Hematopoietic multipotent progenitor cell (in vitro differentiated cells): ENCODE measurements at places on chromosomes 7 and 10.
A peak's percentile ranks its signal among the peaks of the same experiment; 100 is the strongest.

DNA sequence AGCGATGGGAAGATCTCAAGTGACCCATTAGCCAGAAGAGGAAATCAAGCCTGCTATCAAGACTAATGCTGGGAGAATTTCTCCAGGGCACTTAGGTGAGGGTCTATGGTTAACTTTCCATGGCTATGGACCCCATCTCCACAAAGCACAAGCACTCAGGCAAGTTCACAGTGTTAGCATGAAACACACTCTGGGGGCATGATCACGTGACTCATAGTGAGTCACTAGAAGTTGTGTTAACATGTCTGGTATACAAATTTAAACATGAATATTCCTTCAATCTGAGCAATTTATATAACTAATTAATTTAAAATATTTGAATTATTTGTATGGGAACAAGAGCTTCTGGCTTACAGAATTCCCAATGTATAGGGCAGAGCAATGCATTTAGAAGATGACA, 131.8 kb downstream of the FAM204A start:
- no peak for DNase-seq

DNA sequence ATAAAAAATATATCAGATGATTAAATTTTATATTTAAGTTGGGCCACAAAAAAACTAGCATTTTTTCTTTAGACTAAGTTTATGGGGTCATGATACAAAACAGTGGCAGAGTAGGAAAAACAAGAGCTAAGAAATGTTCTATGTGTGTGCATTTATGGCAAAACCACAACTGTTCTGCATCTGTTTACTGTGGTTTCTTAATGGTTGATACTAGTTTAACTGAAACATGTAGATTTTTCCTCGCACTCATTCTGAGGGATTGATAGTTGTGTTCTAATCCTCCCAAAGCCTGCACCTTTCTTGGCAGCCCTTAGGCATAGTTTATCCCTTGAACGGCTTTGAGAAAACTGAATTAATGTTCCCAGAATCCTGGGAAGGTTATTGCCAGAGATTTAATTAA, 66.6 kb upstream of the PHYHIPL start:
- DNase-seq: no peak

DNA sequence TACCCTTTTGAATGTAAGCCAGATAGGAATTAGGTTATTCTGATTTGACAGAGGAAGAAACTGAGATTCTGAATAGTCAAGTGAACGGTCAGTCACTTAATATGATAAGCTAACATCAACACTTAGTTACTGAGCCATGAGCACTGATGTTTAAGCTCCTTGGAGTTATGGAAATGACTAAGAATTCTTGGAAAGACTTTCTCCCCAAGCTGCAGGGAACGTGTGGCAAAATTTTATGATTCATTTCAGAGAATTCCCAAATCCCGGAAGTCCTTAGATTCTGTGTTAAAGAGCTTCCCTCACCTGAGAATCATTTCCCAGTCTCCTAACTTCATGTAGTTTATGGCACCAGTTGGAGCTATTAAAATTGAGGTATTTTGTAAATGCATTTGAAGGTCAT, 330.9 kb downstream of the XPNPEP1 start:
- DNase-seq: no peak

DNA sequence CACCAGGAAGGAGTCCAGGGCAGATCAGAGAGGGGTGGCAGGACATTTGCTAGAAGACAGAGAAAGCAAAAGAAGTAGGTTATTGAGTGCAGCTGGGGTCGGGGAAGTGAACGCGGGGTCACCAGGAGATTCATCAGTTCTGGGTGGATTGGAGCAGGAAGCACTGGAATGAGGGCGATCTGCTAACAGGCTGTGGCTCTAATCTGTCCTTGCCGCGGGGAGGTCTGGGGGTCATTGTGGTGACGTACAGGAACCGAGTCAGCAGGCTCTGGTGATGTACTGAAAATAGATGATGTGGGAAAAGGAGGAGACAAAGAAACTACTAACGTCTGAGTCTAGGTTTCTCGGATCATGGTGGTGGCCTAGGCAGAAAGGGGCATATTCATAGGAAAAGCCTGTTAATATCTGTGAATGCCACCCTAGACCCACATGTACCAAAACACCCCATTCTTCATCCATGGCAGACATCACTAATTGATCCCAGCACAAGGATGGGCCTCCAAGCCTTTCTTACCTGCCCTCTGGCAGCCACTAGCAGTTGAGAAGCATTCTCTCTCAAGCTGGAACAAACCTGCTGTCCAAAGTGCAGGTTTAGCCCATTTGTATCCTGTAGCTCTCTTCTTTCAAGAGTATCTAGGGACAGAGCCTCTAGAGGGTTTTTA, 134.5 kb downstream of the C10orf105 start:
- DNase-seq: no peak

DNA sequence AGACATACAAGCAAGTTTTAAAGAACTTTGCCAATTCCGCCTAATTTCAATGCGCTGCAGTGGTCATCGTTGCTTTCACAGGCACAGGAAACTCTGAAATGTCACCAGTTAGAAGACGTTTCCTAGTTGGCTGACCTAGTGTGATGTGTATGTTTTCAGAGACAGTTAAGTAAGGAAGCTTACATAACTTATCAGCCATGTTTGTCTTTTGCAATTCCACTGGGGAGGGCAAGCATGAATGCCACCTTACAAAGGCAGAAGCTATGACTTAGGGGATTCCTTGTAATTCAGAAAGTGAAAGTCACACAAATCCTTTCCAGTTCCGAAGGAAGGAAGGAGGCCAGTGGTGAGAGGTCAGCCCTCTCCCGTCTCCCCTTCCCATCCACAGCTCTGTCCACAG, 15.0 kb upstream of the NPS start:
- DNase-seq: no peak

DNA sequence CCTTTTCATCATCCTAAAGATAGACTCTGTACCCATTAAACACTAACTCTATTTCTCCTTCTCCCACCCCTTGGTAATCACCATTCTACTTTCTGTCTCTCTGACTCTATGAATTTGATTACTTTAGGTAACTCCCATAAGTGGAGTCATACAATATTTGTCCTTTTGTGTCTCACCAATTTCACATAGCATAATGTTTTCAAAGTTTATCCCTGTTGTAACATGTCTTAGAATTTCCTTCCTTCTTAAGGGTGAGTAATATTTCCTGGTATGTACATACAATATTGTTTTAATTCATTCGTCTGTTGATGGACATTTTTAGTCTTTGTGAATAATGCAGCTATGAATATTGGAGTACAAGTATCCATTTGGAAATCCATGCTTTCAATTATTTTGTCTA, 50.9 kb upstream of the CDCA7L start:
- no peak for DNase-seq

DNA sequence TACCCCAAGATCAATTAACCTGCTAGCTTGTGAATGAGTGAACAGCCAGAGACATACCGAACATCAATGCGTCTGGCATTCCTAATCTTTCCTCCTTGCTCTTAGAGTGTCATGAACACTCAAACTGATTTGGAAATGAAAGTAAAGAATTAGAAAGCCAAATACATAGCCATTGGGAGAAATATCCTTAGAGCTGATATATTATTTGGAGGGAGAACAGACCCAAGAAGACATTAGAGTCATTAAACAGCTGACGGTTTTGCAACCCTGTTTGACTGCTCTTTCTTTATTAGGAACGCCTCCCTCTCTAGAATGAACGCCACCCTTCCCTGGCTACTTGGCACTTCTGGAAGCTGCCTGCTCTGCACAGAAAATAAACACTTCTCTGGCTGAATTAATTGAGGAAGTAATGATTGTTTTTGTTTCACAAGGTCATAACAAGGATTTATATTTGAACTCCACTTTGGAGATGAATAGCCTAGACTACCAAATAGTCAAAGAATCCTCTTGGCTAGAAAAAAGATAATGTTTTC, 42.8 kb downstream of the CTTNBP2 start:
- no peak for DNase-seq

DNA sequence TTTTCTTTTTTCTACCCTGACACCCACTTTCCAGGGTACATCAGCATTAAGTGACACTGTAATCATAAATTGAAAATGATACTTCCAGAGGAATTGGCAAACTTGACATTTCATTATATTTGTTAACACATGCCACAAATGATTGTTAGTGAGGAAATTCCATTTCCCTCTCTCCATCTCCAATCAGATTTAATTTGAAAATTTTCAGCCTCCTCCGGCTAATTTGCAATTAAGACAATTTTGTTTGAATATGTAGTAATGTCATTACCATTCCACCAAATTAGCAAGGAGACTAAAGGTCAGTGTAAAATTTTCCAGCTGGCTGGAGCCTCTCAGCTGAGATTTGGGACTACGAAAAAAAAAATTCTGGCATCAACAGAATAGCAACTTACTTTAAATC, 242.7 kb downstream of the FOXP2 start:
- no peak for DNase-seq

DNA sequence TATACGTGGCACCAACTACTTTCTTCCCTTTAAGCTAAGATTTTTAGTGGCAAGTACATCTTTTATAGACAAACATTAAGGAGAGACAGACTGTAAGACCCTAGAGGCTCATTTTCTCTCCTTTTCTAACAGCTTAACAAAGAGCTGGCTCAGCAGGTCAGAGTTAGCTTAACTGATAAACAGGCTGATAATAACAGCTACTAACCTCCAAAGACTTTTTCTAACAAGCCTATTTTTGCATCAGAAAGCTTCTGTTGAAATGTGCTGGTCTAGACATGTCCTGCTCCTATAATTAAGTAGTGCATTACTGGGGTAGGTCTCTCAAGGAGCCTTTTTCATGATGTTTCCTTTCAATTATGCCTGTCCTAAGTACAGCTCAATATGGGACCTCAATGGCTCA, 238.2 kb upstream of the FAM3C start:
- DNase-seq: no peak

DNA sequence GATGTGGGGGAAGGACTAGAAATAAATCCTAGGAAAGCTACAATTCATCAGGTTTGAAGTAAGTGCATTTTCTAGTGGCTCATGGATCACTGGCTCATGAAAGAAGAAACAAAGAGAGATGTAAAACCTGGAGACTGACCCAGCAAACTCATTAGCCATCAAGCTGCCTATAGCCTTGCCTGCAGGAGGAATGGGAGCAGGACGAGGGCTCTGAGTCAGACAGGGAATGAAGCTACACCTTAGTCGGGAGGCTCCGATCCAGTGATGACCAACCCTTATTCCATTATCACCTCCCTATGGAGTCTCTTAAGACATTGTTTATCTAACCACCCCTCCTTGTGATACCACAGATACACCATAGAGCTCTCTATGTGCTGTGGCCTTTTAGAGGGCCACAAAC, 112.5 kb upstream of the WDR11 start:
- DNase-seq: no peak

DNA sequence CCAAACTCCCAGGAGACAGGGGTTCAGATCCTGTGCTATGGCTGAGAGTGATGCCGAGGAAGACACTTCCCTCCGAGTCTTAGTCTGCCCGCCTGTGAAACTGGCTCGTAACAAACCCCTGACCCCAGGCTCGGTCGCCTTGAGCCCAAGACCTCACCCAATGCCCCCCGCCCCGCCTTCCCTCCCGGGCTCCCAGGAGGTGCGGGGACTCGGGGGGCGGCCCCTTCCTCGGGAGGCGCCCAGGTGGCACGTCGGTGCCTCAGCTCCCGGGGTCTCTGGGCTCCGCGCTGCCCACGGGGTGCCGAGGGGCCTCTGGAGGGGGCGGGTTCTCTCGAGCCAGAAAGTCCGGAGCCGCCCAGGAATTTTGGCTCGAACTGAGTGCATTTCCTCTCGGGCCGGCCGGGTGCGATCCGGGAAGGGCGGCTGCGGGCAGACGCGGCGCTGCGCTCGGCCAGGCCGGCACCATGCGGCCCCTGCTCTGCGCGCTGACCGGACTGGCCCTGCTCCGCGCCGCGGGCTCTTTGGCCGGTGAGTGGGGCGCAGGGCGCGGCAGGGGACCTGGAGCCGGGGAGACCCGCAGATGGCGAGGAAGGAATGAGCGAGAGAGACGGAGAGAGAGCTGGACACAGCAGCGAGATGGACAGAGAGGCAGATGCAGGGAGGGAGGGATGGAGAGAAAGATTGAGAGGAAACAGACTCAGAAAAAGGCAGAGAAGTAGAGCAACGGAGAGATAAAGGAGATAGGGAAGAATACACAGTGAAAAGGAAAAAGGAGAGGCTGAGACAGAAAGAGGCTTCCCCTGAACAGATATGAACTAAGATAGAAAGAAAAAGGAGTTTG, at the start of gene PLAC9:
Gene PLAC9, plus strand, starts transcription at position 432 of the 841 bp plus-strand sequence. Its CDS starts 33 bp downstream, at position 465.
- no peak for DNase-seq

GRCh38 chr7:19401461-19401860, 256.2 kb upstream of the FERD3L start:
- DNase-seq: no peak

DNA sequence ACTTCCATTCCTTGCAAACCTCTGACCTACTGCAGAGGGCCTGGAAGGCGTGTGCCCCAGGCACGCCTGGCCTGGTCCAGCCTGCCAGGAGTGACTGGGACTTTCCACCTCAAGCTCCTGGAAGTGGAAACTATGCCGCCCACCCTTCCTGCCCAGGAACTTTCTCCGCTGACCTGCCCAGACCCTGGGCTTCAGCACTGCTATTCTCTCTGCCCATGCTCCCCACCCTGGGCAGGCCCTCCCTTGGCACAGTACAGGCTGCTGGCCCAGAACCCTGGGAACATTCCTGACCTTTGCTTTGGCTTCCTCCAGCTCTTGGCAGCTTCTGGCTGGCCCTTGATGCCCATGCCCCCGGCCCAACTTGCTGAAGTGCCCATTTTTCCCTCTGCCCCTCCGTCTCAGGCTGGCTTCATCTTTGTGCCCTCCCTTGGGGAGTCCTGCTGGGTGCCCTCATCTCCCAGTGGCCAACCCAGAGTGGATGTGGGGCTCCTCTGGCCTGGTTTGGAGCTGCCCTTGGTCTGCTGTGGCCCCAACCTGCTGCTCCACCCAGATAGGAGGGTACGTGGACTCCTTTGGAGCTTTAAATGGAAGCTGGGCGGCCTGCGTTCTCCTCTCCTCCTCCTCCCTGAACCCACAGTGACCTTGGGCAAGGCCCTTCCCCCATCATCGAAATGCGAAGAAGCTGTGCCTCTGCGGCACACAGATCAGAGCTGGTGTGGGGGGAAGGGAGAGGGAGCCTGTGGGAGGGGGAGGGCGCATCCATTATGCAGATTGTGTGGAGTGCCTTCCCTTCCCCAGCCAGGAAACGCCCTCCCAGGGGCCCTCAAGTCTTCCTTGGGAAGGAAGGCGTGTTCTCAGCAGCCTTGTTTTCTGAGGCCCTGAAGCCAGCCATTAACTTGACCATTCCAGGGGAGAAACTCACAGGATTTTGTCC, 3.4 kb downstream of the MMRN2 start:
- DNase-seq: no peak

GRCh38 chr10:104127411-104127810, 5.4 kb downstream of the SFR1 start:
- DNase-seq: peak; percentile 55

- no peak for DNase-seq
Measured at GRCh38 chr7:47669901-47670384, 88.0 kb upstream of the TNS3 start.
